Bronchial epithelial cell (primary cell): ENCODE measurements at places on chromosomes 1 and 21.

DNA sequence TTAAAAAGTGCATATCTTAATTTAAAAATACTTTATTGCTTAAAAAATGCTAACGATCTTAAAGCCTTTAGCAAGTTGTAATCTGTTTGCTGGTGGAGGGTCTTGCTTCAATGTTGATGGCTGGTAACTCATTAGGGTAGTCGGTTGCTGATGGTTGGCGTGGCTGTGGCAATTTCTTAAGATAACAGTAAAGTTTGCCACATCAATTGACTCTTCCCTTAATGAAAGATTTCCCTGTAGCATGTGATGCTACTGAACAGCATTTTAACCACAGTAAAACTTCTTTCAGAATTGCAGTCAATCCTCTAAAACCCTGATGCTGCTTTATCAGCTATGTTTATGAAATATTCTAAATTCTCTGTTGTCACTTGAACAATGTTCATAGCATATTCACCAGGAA, 6.8 kb upstream of the SAMD13 start:
- DNase-seq = no peak

- peak; percentile 94 for DNase-seq
These were observed 246.7 kb upstream of the NFIA start for GRCh38 chr1:60835649-60836048.

- DNase-seq = peak; percentile 100
These were observed 61.1 kb downstream of the TOMM20 start for GRCh38 chr1:235067396-235068157.

DNA sequence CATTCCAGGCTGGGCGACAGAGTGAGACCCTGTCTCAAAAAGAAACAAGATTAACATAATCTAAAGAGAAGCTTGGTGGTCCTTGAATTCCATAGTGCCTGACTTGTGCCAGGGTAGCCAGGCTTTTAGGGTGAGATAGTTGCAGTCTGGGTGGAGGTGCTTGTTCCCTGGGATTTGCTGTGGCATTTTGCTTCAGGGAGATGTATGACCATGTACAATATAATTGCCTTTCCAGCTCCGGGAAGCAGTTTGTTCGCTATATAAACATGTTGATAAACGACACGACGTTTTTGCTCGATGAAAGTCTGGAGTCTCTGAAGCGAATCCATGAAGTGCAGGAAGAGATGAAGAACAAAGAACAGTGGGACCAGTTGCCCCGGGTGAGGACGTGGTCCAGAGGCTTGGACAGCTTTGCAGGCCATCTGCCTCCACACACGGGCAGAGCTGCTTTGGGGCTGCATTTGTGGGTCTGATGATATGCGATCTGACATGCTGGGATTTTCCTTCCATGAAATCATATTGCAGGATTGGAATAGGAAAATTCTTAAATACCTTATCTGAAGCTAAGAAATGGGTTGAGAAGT, 49.4 kb upstream of the KIF1B start:
- DNase-seq = no peak
